Naive B cell (primary cell): ENCODE measurements at places on chromosomes 16 and 17.

- no peak for DNase-seq
Measured at GRCh38 chr17:76204277-76204676, 36.0 kb downstream of the RNF157 start.

GRCh38 chr17:56510554-56511342 is 82.8 kb upstream of the NOG start:
- DNase-seq, result no peak

DNA sequence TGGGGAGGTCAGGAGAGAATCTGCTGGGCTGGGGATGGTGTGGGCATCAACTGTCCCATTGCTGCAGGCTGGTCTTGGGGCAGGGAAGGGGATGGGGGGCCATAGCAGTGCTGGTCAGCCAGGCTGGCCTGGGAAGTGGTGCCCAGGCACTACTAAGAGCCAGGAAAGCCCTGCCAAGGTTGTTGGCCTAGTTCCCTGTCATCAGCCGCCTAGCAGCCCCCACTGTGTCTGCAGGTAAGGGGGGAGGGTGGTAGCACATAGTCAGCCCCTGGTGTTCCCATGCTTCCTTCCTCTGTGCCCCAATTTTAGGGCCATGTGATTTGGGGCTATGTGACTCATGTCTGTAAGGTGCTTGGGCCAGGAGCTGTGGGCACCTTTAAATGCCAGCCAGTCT is 17.8 kb downstream of the GJD3 start:
- DNase-seq, result no peak

GRCh38 chr17:31476525-31477416 is 85.3 kb downstream of the RAB11FIP4 start:
- DNase-seq, result no peak

GRCh38 chr16:28324235-28324886 is 32.0 kb downstream of the SBK1 start:
- DNase-seq, result no peak

DNA sequence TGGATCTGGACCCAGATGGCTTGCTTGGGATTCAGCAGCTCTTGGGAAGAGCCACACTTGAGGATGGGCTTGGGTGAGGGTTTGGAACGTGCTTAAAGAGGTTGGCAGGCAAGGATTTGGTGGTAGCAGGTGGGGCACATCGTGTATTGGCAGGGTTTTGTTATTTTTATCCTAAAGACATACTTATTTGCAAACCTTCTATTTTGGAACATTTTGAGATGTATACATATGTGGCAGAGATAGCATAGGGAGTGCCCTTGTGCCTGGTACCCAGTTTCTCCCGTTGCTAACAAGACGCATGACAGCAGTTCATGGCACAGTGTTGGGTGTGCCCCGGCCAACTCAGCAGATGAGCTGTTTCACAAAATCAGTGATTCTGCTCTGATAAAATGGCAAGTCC is 9.1 kb downstream of the BANP start:
- no peak for DNase-seq

DNA sequence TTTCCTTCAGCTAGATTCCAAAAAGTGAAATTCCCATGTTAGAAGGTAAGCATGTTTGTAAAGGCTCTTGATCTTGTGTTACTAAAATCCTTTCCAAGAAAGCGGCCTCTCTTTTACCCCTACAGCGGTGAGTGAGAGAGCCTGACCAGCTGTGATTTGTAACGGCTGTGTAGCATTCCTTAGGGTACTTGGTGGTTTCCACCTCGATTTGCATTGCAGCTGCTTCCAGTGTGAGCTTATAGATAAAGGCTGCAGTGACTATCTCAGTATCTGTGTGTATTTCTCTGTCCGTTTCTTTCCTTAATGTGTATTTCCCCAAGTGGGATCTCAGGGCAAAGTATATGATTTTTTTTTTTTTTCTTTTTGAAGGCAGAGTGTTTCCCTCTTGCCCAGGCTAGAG is 169.4 kb downstream of the SNX29 start:
- no peak for DNase-seq

DNA sequence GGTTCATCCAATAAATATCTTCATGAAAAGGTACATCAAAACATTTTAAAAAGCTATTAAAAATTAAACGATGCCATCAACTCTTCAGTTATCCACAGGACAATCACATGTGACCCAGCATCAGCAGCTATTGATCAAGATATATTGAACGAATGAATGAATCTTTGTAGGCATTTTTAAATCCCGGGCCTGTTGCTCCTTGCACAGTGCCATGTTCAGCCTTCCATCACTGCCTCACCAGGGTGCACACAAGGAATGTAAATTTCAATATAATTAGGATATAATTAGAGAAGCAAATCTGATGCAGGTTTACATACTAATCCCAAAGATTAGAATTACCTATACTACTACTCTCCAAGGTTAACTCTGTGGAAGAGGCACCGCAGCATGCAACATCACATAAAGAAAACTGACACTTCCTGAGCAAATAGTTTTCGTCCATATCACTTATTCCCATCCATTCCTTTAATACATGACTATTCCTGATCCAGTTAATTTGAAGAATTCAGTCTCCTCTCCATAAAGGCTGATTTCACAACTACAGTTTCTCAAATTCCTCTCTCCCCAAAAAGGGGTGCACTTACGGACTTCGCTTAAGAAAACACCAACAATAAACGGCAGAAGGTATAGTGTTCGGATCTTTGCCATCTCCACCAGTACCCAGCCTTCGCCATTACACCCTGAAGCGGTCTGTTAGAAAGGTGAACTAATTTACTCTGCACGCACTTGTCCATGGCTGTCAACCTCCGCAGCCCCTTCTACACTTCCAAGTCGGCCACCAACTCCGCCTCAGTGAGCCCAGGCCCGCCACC is 938 bp downstream of the NCOR1 start:
- DNase-seq, result no peak

- no peak for DNase-seq
Measured at GRCh38 chr17:18323007-18323406, 7.9 kb downstream of the SMCR8 start.

DNA sequence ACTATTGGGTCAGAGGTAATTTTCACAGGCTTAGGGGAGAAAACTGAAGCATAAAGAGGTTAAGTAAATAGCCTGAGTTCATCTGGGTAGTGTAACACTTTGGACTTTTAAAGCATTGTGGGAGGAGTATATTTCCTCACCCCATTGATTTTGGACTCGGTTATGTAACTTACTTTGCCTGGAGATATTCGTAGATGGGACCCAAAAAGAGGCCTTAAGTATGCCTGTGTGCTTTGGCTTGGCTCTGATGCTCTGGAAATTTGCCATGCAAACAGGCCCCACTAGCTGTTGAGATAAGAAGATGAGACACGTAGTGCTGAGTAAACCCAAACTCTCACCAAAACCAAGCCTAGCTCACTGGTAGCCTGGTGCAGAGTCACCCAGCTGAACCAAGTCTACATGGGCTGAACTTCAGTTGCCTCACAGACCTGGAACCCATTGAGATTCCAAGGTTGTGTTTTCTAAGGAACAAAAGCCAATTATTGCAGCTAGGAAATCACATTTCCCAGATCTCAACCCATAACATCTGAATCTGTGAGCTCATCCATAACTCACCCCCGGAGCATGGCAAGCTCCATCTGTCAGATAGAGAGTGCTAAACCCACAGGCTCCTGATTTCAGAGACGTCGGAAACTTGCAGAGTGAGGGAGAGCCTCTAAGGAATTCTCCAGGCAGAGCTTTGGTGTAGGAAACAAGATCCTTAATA is 536.0 kb upstream of the C16orf82 start:
- DNase-seq, result no peak

- no peak for DNase-seq
Measured at GRCh38 chr17:335691-336090, 16.9 kb downstream of the RPH3AL start.

- DNase-seq, result no peak
Measured at GRCh38 chr17:37519251-37519985, 29.7 kb downstream of the DUSP14 start.

- no peak for DNase-seq
Measured at GRCh38 chr17:867896-868489, 85.8 kb downstream of the MRM3 start.

DNA sequence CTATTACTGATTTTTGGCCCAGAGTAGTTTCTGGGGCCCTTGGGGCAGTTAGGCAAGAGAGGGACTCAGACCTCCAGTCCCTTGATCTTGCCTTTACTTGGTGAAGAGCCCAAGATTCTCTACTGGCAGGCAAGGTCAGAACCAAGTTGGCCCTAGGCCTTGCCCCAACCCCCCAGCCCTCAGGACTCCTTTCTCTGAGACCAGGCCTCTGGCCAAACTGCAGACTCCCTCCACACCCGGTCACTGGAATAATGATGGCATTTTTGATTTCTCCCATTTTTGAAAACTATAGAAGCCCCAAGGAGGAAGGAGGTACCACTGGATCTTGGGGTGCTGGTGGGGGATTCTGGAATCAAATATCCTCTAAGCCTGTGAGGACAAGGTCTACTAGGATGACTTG is 18.0 kb upstream of the HOXB9 start:
- no peak for DNase-seq

DNA sequence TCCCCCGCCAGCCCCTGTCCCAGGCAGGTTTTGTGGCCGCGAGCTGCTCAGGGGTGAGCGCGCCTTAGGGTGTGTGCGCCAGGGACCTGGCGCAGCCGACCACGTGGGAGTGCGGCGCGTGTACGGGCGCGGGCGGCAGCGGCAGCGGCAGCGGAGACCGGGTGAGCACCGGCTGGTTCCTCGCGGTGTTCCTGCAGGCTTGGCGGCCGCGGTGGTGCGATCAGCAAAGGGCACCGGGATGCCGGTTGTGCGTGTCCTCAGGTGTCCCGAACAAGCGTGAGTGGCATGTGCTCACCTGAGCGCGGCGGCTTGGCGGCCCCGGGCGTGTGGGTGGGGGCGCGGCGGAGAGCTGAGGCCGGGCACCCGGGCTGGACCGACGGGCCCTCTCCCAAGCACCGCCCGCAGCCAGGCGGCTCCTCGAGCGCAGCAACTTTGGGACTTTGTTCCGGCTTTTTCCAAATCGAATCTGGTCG is 381 bp upstream of the HSD11B2 start:
- peak; percentile 25 for DNase-seq

- no peak for DNase-seq
Measured at GRCh38 chr17:31724619-31725018, 134.4 kb downstream of the COPRS start.

- DNase-seq, result no peak
Measured at GRCh38 chr17:57372156-57372555, 115.8 kb downstream of the MSI2 start.
